ENCODE measurements at places on chromosomes 7 and 10.

DNA sequence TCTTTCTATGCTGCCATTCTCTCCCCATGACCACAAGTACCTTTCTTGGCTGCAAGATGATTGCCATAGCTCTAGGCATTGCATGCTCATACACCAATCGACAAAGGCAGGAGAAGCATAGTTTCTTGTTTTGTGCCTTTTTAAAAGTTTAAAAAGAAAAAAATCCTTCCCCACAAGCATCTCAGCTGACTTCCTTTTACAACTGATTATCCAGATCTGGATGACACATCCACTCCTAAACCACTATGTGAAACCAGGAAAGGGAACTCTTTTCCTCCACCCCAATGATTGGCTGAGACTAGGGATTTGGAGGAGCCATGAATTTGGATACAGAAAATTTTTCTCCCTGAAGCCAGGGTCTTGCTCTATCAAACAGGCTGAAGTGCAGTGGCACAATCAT, 14.5 kb upstream of the LRRC4 start:
- DNase-seq = peak; percentile 31

GRCh38 chr10:109835257-109835656, 88.1 kb downstream of the XPNPEP1 start:
- DNase-seq = no peak

GRCh38 chr10:72459301-72459700, 104.6 kb upstream of the DNAJB12 start:
- DNase-seq = no peak

- no peak for DNase-seq
These were observed 109.1 kb upstream of the AFAP1L2 start for GRCh38 chr10:114513381-114513792.

DNA sequence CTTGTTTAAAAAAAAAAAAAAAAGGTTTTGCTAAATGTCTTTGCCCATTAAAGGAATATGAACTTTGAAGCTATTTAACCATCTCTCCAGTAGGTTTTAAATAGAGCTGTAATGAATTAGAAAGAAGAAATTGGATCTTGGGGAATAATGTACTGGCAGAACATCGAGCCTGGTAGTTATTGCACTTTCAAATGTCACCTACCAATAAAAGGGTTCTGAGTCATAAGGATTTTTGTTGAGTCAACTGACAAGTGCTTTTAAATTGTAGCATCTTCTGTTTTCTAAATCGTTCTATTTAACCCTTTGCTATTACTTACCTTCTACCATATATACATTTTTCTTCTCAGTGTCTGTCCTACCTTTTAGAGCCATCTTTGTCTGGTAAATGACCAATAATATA, 10.7 kb downstream of the CUTC start:
- peak; percentile 58 for DNase-seq

- no peak for DNase-seq
These were observed 113.8 kb downstream of the CHN2 start for GRCh38 chr7:29308424-29308823.

DNA sequence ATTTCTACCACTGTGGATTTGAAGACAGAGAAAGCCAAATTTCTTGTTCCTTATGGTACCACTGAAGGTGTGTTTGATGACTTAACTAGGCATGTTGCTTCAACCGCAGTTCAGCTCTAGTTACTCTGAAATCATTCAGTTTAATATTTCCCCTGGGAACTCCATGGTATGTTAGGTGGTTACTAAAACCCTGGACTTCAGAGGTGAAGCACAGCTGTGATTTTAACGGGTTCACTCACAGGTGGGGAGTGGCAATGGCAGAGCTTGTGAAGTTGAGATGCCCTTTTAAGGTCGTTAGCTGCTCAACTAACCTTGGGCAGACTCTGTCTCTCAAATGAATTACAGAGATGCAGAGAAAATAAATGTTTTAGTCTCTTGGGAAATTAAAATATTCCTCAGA, 163.6 kb upstream of the PHYHIPL start:
- DNase-seq = no peak

GRCh38 chr7:33719059-33719581, 186.2 kb upstream of the BMPER start:
- no peak for DNase-seq

DNA sequence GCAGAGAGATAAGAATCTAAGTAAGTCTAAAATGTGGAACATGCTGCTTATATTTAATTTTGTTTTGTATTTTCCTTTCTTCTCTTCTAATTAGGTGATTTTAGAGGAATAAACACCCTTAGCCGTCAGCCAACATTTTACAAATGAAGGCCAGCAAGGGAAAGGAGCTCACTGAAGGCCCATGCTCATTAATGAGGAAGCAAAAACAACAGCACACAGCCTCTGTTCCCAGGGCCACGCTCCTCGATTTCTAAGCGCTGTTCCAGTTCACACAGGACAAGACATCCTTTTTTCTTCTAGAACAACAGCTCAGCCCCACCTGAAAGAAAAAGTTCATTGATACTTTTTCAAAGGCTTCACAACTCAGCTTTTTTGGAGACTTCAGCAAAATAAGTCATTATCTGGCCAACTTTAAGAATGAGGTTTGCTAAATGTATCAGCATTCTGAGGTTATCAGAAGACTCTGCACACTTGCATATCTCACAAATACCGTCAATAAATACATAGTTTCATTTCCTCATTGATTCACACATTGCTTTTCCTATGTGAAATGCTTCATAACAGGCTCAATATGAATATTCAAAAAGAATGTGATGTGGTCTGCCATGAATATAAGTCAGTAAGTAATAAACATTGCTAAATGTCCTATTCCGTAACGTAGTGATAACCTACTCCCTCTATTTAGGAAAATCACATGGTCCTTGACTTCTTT, 34.8 kb upstream of the SFMBT2 start:
- DNase-seq = no peak

DNA sequence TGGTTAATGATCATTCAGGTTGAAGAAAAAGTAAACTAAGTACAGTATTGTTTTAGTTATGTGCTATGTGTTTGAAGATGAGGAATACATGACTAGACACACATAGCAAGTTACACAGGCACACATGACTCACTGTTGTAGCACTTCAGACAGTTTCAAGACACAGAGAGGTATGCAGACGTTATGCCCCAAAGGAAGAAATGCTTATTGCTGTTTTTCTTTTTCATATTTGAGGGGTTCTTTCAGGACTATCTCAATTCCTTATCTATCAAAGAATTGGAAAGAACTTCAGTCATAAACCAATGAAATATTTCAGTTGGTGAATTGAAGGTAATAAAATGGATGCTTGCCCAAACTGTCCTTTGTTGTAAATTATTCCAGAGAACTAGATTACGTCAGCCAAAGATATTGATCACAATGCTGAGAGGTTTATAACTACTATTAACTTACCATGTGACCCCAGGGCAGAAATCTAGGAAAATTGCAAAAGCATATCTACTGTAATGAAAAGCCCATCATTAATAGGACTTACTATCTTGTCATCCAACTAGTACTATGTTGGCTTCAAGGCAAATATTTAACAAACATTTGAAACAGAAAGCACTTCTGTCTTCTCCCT, 61.2 kb upstream of the CAPZA2 start:
- peak; percentile 86 for DNase-seq

GRCh38 chr10:60565492-60565891, 175.8 kb upstream of the ANK3 start:
- DNase-seq = no peak

DNA sequence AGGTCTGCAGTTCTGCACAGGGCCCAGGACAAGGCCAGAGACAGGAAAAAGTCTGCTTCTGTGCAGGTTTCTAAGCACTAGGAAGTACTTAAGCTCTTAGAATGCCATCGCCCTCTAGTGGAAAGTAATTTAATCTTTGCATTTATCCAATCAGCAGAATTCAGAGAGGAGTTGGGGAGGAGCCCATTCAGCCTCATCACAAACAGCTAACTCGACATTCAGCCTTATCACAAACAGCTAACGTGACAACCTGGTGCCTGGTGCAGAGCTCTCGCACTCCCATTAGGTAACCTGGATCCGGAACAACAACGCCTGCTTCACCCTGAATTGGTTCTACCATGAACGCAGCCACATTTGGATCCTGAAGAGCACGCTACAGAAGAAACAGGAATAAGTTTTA, 15.2 kb downstream of the OAT start:
- peak; percentile 81 for DNase-seq

DNA sequence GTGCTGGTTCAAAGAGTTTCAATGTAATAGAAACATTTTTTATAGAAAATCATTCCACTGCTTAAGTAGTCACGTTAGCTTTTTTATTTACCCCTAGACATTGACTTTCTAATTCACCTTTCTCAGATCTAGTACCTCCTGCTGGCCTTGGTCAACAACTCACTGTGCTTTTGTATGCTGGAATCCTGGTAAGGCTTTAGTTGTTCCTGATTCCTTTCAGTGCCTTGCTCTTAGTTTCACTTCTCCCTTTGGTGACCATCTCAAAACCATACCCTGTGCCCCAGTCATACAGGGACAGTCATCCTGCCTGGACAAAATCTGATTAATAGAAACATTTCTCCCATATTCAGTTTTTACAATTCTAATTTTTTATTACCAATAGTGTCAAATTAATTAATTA, 130.2 kb downstream of the GPR37 start:
- no peak for DNase-seq

GRCh38 chr7:20193242-20193777, 23.9 kb downstream of the MACC1 start:
- DNase-seq = no peak

DNA sequence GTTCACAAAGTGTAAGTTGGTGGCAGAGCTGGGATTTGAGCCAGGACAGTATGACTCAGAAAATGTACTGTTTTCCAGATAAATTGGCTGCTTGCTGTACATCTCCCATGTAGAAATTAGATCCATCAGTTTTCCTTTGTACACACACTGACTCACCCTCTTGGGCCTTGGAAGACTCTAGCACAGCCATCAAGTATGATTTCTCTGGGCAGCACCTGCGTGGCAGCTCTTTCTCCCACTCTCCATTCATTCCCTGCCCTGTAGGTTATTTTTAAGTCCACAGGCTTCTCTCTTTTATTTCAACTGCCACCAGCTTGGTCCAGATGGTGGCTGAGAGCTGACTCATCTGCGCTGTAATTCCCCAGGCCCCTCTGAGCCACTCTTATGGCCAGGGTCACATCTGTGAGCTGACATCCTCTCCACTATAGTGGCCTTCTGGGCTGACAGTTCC, 28.3 kb upstream of the SDK1 start:
- no peak for DNase-seq

DNA sequence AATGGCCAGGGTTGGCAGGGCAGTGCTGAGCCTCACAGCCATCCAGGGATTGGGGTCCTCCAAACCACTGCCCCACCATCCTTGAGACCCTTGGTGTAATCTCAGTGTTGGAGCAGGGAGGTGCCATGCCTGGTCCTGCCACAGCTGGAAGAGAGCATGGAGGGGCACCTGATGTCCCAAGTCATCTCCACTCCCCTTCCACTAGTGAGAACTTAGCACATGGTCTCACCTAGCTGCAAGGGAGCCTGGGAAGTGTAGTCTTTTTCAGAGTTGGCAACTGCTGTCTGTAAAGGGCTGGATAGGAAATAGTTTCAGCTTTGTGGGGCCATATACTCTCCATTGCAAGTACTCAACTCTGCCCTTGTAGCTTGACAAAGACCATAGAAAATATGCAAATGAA, 238.7 kb downstream of the RPS24 start:
- no peak for DNase-seq

GRCh38 chr10:29617880-29618340, 16.9 kb downstream of the SVIL start:
- DNase-seq = no peak

DNA sequence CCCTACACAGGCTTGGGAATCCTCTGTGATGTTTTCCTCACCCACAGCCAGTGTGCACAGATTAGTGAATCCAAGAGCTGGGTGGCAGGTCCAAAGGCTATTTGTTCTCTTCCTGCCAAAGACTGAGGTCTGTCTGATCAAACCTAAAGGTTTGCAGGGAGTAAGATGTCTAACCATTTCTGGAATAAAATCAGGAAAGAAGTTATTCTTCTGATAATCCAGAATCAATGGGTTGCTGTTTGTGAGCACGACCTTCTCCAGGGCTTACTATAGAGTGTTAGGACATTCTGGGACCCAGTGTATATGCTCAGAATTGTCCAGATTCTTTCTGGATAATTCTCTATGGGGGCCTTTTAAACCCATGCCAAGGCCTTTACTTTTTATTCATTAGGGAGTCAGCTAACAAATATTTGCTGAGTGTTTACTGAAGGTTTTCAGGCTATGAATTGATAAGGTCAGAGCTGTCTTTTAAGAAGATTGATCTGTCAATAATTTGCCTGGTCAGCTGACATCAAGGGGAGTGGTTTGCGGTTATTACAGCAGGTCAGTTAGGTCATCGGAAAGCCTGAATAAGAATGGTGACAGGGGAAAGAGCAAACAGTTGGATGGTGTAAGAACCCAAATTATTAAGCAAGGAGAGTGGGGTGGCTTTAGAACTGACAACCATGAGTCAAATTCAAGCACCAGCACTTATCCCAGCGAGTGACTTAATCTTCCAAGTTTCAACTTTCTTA, 7.5 kb upstream of the TECTB start:
- DNase-seq = no peak

GRCh38 chr10:23192712-23193434, 761 bp downstream of the PTF1A start:
- DNase-seq = no peak

Measured in HFFc6 (cell line).